Activated CD4-positive, alpha-beta T cell treated with anti-CD3 and anti-CD28 coated beads for 36 hours (primary cell): ENCODE measurements at places on chromosomes 7 and 10.

DNA sequence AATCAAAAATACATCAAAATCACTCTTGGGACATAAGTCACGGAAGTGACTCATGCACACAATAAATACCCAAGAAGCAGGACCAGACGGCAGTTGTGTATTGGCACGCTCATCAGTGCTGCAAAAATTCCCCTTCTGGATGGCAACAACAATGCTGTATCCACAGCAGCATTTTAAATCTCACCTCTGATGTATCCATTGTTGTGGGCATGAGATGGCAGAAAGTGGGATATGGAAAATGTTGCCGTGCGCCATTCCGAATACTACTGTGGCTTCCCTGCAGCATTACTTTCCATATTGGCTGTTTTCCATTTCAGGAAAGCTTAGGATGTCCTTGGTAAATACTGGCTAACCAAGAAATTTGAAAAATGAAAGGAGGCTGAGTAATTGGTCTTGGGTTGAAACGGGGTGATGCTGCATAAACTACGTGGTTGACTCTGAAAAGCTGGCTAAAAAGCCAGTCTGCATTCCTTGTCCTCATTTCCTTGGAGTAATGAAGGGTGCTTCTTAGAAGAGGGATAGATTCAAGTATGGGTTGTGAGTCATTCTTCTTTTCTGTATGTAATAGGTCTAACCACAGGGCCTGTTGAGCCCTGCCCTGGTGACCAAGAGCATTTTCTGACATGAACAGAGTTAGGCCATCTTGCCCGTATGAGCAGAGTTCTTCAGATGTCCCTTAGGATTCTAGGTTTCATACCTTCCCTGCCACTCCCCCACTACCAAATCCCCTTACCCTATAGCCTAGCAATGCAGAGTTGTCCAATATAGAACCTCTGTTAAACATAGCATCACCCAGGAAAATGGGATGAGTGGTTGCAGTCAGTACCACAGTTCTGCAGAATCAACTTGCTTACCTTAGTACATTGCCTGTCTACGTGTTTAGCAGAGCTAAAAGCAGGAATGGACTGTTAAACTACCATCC lies 36.3 kb upstream of the TOMM7 start:
- peak; percentile 28 for DNase-seq
- peaks cover 50% of the 10 kb centered on the region for H3K4me1 ChIP-seq
- peak overlapping the region; percentile 19 for H3K4me3 ChIP-seq
- peak overlapping the region; percentile 80 for H3K27ac ChIP-seq
- H3K27me3 ChIP-seq, result no peaks in the 10 kb centered on the region
- H3K36me3 ChIP-seq, result peaks cover 78% of the 10 kb centered on the region

GRCh38 chr7:458511-459245 lies 61.0 kb downstream of the PDGFA start:
- no peaks in the 10 kb centered on the region for H3K4me1 ChIP-seq
- H3K36me3 ChIP-seq, result no peaks in the 10 kb centered on the region
- no peak for DNase-seq
- no peak overlapping the region for H3K27ac ChIP-seq
- H3K27me3 ChIP-seq, result no peaks in the 10 kb centered on the region
- H3K4me3 ChIP-seq, result no peak overlapping the region

GRCh38 chr7:157775021-157775559 lies 438.3 kb downstream of the DNAJB6 start:
- H3K4me1 ChIP-seq, result no peaks in the 10 kb centered on the region
- no peak overlapping the region for H3K27ac ChIP-seq
- no peak overlapping the region for H3K4me3 ChIP-seq
- H3K36me3 ChIP-seq, result peaks cover 5% of the 10 kb centered on the region
- peaks cover 15% of the 10 kb centered on the region for H3K27me3 ChIP-seq
- DNase-seq, result no peak

GRCh38 chr10:114342976-114343375 lies 61.3 kb downstream of the AFAP1L2 start:
- H3K4me1 ChIP-seq, result no peaks in the 10 kb centered on the region
- DNase-seq, result no peak
- no peak overlapping the region for H3K4me3 ChIP-seq
- H3K27ac ChIP-seq, result no peak overlapping the region

GRCh38 chr7:36965625-36966024 lies 241.3 kb upstream of the AOAH start:
- H3K27me3 ChIP-seq, result no peaks in the 10 kb centered on the region
- no peak overlapping the region for H3K4me3 ChIP-seq
- peaks cover 34% of the 10 kb centered on the region for H3K36me3 ChIP-seq
- peaks cover 57% of the 10 kb centered on the region for H3K4me1 ChIP-seq

DNA sequence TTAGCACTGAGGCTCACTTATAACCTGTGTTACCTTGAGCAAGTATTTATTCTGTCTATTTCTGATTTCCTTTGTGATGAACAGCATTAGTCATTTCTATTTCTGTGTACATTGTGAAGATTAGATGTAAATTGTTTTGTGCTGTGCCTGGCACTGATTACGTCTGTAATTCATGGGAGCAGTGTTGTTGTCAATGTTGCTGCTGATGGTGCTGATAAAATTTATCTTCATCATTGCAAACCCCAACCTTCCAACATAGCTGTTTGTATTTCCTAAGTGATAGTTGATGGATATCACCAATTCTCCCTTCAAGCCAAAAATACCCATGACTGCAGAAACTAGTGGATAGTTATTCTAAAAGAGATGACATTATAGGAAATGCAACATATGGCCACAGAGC lies 400.5 kb upstream of the GRM3 start:
- no peak overlapping the region for H3K27ac ChIP-seq
- H3K27me3 ChIP-seq, result no peaks in the 10 kb centered on the region
- no peaks in the 10 kb centered on the region for H3K36me3 ChIP-seq
- DNase-seq, result no peak

DNA sequence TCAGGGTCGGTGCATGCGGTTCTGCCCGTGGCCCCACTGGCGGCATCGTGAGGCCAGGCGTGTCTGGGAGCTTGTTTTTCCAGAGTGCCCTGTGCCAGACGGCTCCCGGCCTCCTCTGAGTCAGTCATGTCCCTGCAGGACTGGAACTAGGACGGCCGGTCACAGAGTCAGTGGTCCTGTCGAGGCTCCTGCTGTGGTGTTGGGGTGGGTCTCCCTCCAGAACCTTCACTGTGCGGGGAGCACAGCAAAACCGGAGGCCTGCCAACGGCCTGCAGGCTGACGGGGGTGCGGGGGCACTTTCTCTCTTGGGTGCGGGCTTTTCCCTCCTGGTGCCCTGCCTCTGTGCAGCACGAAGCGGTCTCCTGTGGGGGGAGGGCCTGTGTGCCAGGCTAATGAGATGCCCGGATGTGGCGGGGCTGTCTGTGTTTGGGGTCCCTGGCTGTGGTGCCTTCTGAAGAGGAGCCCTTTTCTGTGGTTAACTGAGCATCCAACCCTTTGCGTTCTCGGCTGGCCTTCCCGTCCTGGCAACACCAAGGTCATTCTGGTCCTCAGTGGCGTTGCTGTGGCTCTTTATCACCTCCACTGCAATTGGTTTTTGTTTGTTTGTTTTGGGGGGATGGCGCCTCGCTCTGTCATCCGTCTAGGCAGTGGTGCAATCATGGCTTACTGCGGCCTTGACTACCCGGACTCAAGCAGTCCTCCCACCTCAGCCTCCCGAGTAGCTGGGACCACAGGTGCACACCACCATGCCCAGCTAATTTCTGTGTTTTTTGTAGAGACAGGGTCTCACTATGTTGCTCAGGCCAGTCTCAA lies 8.0 kb downstream of the GET4 start:
- peaks cover 7% of the 10 kb centered on the region for H3K36me3 ChIP-seq
- no peak overlapping the region for H3K27ac ChIP-seq
- H3K27me3 ChIP-seq, result no peaks in the 10 kb centered on the region
- DNase-seq, result no peak
- H3K4me3 ChIP-seq, result no peak overlapping the region

- no peaks in the 10 kb centered on the region for H3K4me1 ChIP-seq
- no peak overlapping the region for H3K27ac ChIP-seq
- H3K4me3 ChIP-seq, result no peak overlapping the region
- DNase-seq, result no peak
Observed at GRCh38 chr10:117860823-117861222, 185.9 kb downstream of the RAB11FIP2 start.

DNA sequence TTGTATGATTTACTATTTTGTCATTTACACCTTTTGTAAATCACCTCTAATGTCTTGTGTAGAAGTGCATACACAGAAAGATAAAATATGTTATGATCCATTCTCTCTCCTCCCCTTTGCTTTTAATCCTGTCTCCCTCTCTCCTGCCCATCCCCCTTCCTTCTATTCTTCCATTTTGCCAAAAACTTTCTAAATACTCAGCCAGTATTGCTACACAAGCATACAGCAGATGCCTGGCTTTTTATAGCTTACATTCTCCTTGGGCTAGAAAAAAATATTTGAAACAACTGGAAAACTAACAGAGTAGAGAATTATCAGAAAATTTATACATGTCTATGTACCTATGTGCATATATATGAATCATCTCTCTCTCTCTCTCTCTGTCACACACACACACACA lies 308.7 kb upstream of the BMPER start:
- H3K4me3 ChIP-seq, result no peak overlapping the region
- H3K36me3 ChIP-seq, result no peaks in the 10 kb centered on the region
- no peak for DNase-seq
- H3K4me1 ChIP-seq, result no peaks in the 10 kb centered on the region
- no peaks in the 10 kb centered on the region for H3K27me3 ChIP-seq

DNA sequence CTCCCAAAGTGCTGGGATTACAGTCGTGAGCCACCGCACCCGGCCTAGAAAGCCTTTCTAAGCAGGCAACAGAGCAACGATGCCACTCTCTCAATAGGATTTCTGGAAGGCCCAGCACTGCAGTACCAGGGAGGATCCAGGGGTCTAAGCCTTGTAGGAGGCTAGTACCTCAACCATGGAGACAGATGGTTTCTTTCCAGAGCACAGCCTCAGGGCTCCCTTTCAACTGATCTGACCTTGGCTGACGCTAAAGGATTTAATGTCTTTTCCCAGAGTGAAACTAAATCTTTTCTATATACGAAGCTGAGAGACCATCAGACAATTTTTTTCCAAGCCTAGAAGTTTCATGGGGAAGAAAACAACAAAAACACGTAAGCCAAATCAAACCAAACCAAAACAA lies 78.0 kb downstream of the WDR11 start:
- H3K4me3 ChIP-seq, result no peak overlapping the region
- H3K27me3 ChIP-seq, result no peaks in the 10 kb centered on the region
- DNase-seq, result no peak
- no peaks in the 10 kb centered on the region for H3K36me3 ChIP-seq

DNA sequence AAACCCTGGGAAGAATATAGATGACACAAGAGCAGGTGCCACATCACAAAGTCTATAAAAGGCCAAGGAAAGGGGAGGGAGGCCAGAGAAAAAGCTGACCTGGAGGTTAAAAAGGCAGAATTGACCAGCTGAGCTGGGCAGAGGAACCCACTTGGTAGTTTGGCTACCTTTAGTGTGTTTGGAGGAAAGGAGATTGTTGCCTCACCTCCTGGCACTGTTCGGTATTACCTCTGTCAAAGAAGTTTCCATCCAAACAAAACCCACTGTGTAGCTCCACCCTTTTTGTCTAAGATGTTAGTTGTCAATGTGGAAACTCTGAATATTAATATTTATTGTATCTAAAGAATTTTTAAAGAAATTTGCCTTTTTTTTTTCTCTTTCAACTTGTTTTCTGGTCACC lies 23.4 kb downstream of the ENTPD7 start:
- no peaks in the 10 kb centered on the region for H3K27me3 ChIP-seq
- H3K4me1 ChIP-seq, result no peaks in the 10 kb centered on the region
- no peak overlapping the region for H3K27ac ChIP-seq
- peaks cover 7% of the 10 kb centered on the region for H3K36me3 ChIP-seq

DNA sequence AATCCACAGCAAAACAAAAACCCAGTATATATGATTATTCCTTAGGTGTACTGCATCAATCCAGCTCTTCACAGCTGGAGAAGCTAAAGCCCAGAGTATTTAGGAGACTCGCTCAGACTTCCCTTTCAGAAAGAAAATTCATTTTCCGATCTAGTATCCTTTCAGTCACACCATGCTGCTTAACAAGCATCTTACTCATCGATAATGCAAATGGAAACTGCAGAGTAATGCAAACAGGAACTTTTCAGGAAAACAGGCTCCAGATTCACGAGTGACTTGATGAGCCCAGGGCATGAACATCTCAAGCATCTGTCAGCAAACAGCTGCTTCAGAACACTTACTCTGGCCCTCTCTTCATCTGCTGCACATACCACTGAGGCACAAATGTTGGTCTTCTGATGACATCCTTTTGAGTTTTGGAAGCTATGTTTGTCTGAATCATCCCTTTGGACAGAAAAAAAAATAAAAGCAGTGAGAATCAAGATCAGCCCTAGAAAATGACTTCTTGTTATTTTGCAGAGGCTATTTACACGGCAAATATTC lies 24.9 kb upstream of the ZC3HAV1L start:
- no peak overlapping the region for H3K4me3 ChIP-seq
- peaks cover 76% of the 10 kb centered on the region for H3K36me3 ChIP-seq
- peak overlapping the region; percentile 87 for H3K27ac ChIP-seq

- no peaks in the 10 kb centered on the region for H3K36me3 ChIP-seq
- no peak overlapping the region for H3K27ac ChIP-seq
- H3K4me3 ChIP-seq, result no peak overlapping the region
- no peak for DNase-seq
- H3K4me1 ChIP-seq, result no peaks in the 10 kb centered on the region
- peaks cover 34% of the 10 kb centered on the region for H3K27me3 ChIP-seq
Observed at GRCh38 chr10:117001144-117001543, 3.8 kb downstream of the SHTN1 start.

GRCh38 chr7:151057506-151057988 lies at the start of gene CDK5:
CDK5 (minus strand) TSS chr7:151057897; CDS start chr7:151057848, 49 bp downstream.
- no peak for DNase-seq
- peak within 1 kb of the TSS; percentile 81 for H3K4me3 ChIP-seq
- H3K27me3 ChIP-seq, result no peaks in the 10 kb centered on the region
- peak within 1 kb of the TSS; percentile 94 for H3K27ac ChIP-seq
- H3K36me3 ChIP-seq, result peaks cover under 1% of the 10 kb centered on the region
- H3K4me1 ChIP-seq, result peaks cover 31% of the 10 kb centered on the region

DNA sequence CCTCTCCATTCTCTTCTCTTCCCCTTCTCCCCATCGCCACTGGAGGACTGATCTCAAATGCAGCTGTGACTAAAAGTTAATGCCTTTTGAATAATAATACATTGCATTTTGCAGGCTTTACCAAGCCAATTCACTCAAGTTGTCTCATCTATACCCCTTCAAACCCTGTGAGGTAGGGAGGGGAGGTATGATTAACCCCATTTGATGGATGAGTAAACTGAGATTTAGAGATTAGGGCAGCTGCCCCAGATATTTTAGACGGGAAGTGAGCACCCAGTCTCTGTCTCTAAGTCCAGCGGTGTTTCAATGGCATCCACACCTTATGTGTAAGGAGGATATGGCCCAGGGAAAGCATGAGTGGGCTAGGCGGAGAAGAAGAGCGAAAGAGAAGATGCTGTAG lies 1.1 kb downstream of the CPA5 start:
- peaks cover 2% of the 10 kb centered on the region for H3K27me3 ChIP-seq
- no peak overlapping the region for H3K27ac ChIP-seq
- no peak for DNase-seq

DNA sequence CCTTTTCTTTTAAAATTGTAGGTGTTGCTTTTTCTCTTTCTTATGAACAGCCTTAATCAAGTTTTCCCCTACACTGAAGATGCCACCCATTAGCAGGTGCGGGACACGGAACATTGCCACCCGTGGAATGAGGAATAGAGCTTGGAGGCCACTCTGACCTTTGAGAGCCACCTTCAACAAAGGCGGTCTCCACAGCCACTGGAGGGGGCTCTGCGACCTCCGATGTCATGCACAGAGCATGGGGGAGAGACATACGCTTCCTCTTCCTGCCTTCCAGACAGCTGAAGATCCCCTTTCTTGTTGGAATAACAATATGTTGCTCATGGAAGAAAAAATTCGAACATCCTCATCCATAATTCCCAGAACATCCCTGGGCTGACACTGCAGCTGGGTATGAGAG lies 39.1 kb downstream of the ADARB2 start:
- peaks cover 18% of the 10 kb centered on the region for H3K27me3 ChIP-seq
- H3K4me3 ChIP-seq, result no peak overlapping the region
- no peaks in the 10 kb centered on the region for H3K4me1 ChIP-seq
- H3K36me3 ChIP-seq, result no peaks in the 10 kb centered on the region
